ENCODE measurements at places on chromosomes 13 and 19.

- DNase-seq, result peak; percentile 88
These were observed 8.4 kb downstream of the PEAK3 start for GRCh38 chr19:2273356-2274184.

DNA sequence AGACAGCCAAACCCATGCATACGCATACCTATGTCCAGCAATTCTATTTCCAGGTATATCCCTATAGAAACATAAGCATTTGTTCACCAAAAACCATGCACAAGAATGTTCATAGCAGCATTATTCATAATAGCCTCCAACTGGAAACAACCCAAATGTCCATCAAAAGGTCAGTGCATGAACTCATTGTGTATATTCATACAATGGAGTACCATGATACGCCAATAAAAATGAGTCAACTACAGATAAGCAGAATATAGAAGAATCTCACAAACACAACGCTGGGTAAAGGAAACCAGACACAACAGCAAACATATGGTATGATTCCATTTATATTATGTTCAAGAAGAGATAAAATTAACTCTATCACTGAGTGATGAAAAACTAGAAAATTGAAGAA is 23.8 kb downstream of the DEDD2 start:
- DNase-seq, result no peak

- no peak for DNase-seq
These were observed 76.0 kb downstream of the RASA3 start for GRCh38 chr13:114056205-114057013.

- no peak for DNase-seq
These were observed 9.9 kb upstream of the C5AR2 start for GRCh38 chr19:47322058-47322457.

- peak; percentile 57 for DNase-seq
These were observed at the start of gene FUT1 for GRCh38 chr19:48752496-48753365. TSS of gene FUT1 (minus strand) at chr19:48752641. CDS start at chr19:48751281, 1,360 bp downstream.

- DNase-seq, result peak; percentile 31
These were observed 2.0 kb downstream of the COL4A1 start for GRCh38 chr13:110305001-110305400.

GRCh38 chr13:37665420-37665819 is 66.9 kb upstream of the POSTN start:
- no peak for DNase-seq

GRCh38 chr13:42812316-42812715 is 30.9 kb downstream of the FAM216B start:
- no peak for DNase-seq

DNA sequence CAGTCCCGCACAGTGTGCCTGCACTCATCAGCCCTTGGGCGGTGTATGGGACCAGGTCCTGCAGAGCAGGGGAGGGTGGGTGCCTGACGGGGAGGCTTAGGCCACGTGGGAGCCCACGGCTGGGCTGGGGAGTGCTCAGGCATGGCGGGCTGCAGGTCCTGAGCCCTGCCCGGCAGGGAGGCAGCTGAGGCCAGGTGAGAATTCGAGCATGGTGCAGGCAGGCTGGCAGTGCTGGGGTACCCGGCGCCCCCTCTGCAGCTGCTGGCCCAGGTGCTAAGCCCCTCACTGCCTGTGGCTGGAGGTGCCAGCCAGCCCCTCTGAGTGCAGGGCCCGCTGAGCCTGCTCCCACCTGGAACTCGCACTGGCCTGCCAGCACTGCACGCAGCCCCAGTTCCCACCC is 630.9 kb upstream of the PCDH20 start:
- DNase-seq, result no peak
